HFFc6 (cell line): ENCODE measurements at places on chromosomes 3 and 15. TPM values are rescaled to one million over a fixed set of nuclear protein-coding genes. Genes with fewer than 3 reads are reported as not detected.

The NOP10 gene
- 183 and 208 TPM in 2 replicates for total RNA-seq

The TTLL13 gene
- total RNA-seq: not detected in 2 replicates

DNA sequence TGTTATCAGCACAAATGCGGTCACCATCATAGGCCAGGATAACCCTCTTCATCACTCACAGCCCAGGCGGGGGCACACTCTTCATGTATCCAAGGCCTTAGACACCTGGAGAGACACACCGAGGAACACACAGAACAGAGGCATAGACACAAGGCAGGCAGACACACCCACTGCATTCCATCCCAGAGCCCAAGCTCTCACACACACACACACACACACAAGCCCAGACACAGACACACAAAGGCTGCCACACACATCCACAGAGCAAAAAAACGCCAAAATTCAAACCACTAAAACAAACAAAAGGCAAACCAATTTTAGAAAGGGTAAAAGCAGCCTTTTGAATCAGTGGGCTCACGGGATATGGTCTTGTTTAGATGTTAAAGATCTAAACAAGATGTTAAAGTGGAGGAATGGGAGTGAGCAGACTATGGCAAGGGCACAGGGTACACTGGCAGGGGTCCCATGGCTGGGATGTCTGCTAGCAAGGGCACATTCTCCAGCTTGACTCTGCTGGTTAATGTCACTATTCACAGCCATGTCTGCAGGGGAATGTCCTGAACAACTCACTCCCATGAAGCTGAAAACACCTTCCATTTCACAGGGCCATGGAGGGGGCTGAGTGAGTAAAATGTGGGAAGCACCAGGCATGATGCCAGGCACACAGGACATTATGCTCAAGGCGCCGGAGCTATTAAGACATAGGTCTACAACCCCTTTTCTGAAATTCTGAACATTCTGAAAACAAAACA lies 14.9 kb upstream of the CRABP1 start:
- peaks cover 33% of the 10 kb centered on the region for H3K4me1 ChIP-seq
- no peaks in the 10 kb centered on the region for H3K36me3 ChIP-seq
- peaks cover 19% of the 10 kb centered on the region for H3K27me3 ChIP-seq
- peak; percentile 10 for DNase-seq
- H3K27ac ChIP-seq: no peak overlapping the region

- H3K4me3 ChIP-seq: peak overlapping the region; percentile 52; the same call in 1 of the 2 replicates
- no peak for DNase-seq
- peaks cover 51% of the 10 kb centered on the region for H3K4me1 ChIP-seq
Measured at GRCh38 chr15:58546066-58546591, 114.3 kb downstream of the LIPC start.

DNA sequence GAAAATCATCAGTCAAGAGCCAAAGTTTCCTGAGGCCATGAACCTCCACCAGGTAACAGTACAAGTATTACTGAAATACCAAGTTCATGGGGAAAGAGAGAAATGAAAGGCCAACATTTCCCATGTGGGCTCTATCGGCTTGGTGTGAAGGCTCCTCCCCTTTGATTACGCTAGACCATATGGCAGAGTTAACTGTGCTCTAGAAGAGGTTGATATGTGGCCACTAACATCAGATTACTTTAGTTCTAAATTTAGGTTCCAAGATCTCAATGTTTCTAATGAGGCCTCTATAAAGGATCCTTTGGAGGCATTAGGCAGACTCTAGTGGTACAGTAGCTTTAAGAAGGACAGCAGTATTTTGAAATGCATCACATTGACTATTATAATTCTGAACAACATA lies 127.1 kb downstream of the SEMA6D start:
- H3K4me1 ChIP-seq: no peaks in the 10 kb centered on the region
- H3K36me3 ChIP-seq: no peaks in the 10 kb centered on the region
- no peak for DNase-seq
- no peak overlapping the region for H3K27ac ChIP-seq
- H3K4me3 ChIP-seq: no peak overlapping the region
- H3K27me3 ChIP-seq: no peaks in the 10 kb centered on the region; the same call in 1 of the 2 replicates

- peaks cover 29% of the 10 kb centered on the region for H3K27me3 ChIP-seq
- H3K36me3 ChIP-seq: no peaks in the 10 kb centered on the region
- peak; percentile 3 for DNase-seq
- peaks cover 29% of the 10 kb centered on the region for H3K4me1 ChIP-seq
- H3K27ac ChIP-seq: no peak overlapping the region
Measured at GRCh38 chr15:40511472-40512133, 40.8 kb downstream of the CHST14 start.

- no peak for DNase-seq
- no peak overlapping the region for H3K4me3 ChIP-seq
- H3K27me3 ChIP-seq: peaks cover 1% of the 10 kb centered on the region; the same call in 1 of the 2 replicates
- H3K27ac ChIP-seq: no peak overlapping the region
Measured at GRCh38 chr3:171688002-171688401, 122.3 kb downstream of the PLD1 start.

The GRIP2 gene
- 0.22 TPM in 1 of 3 replicates, not detected in the others for total RNA-seq

DNA sequence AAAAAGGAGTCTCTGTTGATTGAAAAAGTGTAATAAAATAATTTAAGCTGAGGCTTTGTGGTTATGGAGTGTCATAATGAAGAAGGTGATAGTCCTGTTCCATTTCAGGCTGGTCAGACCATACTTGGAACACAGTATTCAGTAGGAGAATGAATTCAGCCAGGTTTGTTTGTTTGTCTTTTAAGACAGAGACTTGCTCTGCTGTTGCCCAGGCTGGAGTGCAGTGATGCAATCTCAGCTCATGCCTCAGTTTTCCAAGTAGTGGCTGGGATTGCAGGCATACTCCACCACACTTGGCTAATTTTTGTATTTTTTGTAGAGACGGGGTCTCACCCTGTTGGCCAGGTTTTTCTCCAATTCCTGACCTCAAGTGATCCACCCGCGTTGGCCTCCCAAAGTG lies 33.5 kb downstream of the IQGAP1 start:
- peaks cover 20% of the 10 kb centered on the region for H3K36me3 ChIP-seq
- H3K4me3 ChIP-seq: no peak overlapping the region
- no peak for DNase-seq
- no peaks in the 10 kb centered on the region; the same call in 1 of the 2 replicates for H3K27me3 ChIP-seq
- H3K4me1 ChIP-seq: peaks cover 75% of the 10 kb centered on the region
- peak overlapping the region; percentile 48 for H3K27ac ChIP-seq

GRCh38 chr15:75031848-75032247 lies 8.5 kb downstream of the PPCDC start:
- H3K4me3 ChIP-seq: no peak overlapping the region
- H3K27me3 ChIP-seq: peaks cover 6% of the 10 kb centered on the region
- no peak for DNase-seq
- H3K4me1 ChIP-seq: peaks cover 41% of the 10 kb centered on the region
- H3K36me3 ChIP-seq: peaks cover 7% of the 10 kb centered on the region
- no peak overlapping the region for H3K27ac ChIP-seq

DNA sequence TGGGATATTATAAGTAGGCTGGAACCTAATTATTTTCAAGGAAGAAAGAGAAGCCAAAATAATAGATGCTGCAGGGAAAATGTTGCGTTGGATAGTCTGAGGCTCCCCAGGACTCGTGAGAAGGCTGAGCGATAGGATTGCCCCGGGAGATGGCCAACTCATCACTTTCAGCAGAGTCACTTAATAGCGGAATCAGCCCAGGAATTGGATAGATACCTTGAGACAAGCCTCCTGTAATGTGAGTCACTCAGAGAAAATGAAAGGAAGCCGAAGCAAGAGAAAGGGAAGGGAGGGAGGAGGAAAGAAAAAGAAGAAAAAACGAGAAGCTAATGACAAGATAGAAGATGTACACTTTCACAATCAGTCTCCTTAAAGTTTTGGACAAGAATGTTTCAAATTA lies 94.3 kb downstream of the SQOR start:
- H3K4me3 ChIP-seq: peak overlapping the region; percentile 79
- peak overlapping the region; percentile 57 for H3K27ac ChIP-seq
- DNase-seq: peak; percentile 55
- peaks cover 25% of the 10 kb centered on the region for H3K4me1 ChIP-seq

GRCh38 chr3:14150078-14150477 lies 25.2 kb downstream of the TMEM43 start:
- peak overlapping the region; percentile 85 for H3K27ac ChIP-seq
- no peak overlapping the region for H3K4me3 ChIP-seq
- no peak for DNase-seq
- peaks cover 36% of the 10 kb centered on the region for H3K4me1 ChIP-seq

GRCh38 chr3:148992635-148993255 lies 1.4 kb downstream of the GYG1 start:
- peaks cover 28% of the 10 kb centered on the region for H3K4me1 ChIP-seq
- H3K27me3 ChIP-seq: no peaks in the 10 kb centered on the region; the same call in 1 of the 2 replicates
- H3K36me3 ChIP-seq: peaks cover 39% of the 10 kb centered on the region
- H3K4me3 ChIP-seq: peak overlapping the region; percentile 88

GRCh38 chr3:134044459-134044858 lies 14.7 kb upstream of the SLCO2A1 start:
- H3K4me3 ChIP-seq: no peak overlapping the region
- H3K36me3 ChIP-seq: no peaks in the 10 kb centered on the region; the same call in 1 of the 2 replicates
- peaks cover 14% of the 10 kb centered on the region for H3K27me3 ChIP-seq
- DNase-seq: no peak

DNA sequence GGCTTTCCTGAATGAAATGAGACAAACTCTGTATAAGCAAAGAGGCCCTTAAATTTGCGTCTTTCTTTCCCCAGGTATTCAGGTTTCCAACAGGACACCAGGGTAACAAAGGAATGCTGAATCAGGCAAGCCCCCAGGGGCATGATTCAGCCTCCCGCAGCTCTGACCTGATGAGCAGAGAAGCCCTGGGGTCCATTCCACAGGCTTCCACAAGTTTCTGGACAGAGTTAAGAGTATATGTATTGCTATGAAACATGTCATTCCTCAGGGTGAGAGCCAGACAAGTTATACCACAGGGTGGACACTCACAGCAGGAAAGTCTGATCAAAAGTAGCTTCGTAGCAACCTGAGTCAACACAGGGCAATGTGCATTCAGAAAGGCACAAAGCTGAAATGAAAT lies 68.1 kb upstream of the CTNNB1 start:
- no peak overlapping the region for H3K27ac ChIP-seq
- no peaks in the 10 kb centered on the region for H3K4me1 ChIP-seq
- peaks cover 8% of the 10 kb centered on the region; the same call in 1 of the 2 replicates for H3K27me3 ChIP-seq
- H3K4me3 ChIP-seq: no peak overlapping the region
- peak; percentile 25 for DNase-seq

DNA sequence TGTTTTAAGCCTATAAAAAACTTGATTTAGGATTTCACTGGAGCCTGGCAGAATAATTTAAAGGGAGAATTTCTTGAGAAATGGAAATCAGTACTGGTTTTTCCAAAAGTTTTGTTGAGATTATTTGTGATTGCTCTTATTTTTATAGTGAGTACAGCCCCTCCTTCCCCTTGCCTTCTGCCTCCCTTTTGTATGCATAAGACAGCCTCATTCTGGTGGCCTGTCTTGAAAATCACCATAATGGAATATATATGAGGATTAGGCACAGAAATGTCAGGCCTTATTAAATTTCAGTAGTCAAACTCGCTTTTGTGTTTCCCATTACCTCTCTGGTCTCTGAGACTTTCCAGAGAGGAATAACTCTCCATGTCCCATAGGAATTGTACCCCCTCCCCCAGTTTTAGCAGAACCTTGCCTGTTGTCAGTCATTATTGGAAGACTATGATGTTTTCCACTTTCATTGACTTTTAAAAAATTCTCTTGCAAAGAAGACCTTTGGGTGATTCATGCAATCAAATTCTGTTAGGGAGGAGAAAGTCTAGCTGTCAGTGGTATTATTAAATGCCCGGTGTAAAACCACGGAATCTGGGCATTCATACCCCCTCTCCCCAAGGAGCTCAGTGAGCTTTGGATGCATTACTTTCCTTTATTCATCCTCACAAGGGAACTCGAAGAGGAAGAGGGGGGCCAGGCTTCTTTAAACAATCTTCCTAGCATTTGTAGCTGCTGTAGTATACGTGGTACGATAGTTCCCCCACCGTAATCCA lies 171.6 kb upstream of the TSC22D2 start:
- peak; percentile 46 for DNase-seq
- no peaks in the 10 kb centered on the region; the same call in 1 of the 2 replicates for H3K27me3 ChIP-seq
- peaks cover 7% of the 10 kb centered on the region; the same call in 1 of the 2 replicates for H3K36me3 ChIP-seq
- H3K27ac ChIP-seq: peak overlapping the region; percentile 90
- peak overlapping the region; percentile 69 for H3K4me3 ChIP-seq
- H3K4me1 ChIP-seq: peaks cover 79% of the 10 kb centered on the region

DNA sequence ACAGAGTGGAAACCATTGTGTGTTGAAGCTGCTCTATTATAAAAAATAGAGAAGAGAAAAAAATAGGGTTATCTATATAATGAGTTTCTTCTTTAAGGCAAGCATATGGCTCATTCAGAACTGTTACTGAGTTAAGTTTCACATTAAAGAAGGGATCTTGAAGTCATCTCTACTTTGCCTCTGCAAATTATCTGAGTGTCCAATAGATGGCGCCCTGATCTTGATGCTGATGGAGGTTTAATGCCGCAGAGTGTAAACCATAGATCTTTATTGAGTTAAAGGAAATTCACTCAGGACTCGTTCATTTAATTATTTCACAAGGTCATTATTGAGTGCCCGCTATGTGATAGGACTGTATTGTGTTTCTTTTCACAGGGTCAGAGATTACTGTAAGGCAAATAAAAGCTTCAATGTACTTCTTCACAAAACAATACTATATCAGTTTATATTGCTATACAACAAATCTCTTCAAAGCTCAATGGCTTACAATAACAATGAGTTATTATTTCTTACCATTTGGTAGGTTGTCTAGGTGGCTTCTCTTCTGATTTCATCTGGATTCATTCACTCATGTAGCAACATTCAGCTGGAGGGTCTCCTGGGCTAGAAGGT lies 171.4 kb downstream of the NSUN3 start:
- no peak overlapping the region for H3K27ac ChIP-seq
- no peaks in the 10 kb centered on the region for H3K4me1 ChIP-seq
- H3K27me3 ChIP-seq: peaks cover 2% of the 10 kb centered on the region; the same call in 1 of the 2 replicates
- no peak overlapping the region for H3K4me3 ChIP-seq

DNA sequence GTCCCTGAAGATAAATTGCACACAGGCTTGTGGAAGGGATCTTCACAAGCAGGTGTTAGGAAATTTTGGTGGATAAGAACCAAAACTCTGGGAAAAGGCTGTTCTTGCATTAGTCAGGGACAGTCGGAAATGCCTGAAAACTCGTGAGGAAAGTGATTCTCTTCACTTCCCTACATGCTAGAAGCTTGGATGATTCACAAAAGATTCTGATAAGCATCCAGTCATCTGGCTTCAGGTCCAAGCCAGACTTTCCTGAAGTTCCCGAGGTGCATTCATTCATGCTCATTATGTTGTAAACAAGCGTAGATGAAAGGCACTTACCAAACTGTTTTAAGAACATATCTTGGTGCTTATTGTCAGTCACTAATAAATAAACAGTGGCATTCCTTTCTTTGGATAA lies 1028.7 kb downstream of the NTRK3 start:
- no peaks in the 10 kb centered on the region for H3K36me3 ChIP-seq
- H3K27me3 ChIP-seq: no peaks in the 10 kb centered on the region

- peaks cover 29% of the 10 kb centered on the region for H3K36me3 ChIP-seq
- peak; percentile 85 for DNase-seq
- H3K4me1 ChIP-seq: peaks cover 91% of the 10 kb centered on the region
- no peaks in the 10 kb centered on the region; the same call in none of the 2 replicates for H3K27me3 ChIP-seq
Measured at GRCh38 chr3:45647148-45647619, 42.0 kb upstream of the SACM1L start.
